Astrocyte of the cerebellum (primary cell): ENCODE measurements at places on chromosomes 2 and 18.
A peak's percentile ranks its signal among the peaks of the same experiment; 100 is the strongest.

DNA sequence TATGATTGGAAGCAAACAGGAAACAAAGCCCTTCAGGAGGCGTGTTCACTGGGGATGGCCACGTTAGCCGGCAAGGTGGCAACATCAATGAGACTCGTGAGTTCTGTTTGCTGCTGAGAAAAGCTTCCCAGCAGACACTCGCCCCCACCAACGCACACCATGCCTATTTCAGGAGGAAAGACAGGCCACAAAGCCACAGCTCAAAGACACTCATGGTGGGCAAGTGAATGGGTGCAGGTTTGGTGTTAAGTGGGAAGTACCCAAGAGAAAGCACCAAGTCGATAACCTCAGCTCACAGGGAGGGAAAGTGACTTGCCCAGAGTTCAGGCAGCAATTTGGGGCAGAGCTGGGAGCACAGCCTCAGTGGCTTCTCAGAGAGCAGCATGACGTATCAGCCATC lies 10.5 kb upstream of the MTERF4 start:
- no peak for DNase-seq

DNA sequence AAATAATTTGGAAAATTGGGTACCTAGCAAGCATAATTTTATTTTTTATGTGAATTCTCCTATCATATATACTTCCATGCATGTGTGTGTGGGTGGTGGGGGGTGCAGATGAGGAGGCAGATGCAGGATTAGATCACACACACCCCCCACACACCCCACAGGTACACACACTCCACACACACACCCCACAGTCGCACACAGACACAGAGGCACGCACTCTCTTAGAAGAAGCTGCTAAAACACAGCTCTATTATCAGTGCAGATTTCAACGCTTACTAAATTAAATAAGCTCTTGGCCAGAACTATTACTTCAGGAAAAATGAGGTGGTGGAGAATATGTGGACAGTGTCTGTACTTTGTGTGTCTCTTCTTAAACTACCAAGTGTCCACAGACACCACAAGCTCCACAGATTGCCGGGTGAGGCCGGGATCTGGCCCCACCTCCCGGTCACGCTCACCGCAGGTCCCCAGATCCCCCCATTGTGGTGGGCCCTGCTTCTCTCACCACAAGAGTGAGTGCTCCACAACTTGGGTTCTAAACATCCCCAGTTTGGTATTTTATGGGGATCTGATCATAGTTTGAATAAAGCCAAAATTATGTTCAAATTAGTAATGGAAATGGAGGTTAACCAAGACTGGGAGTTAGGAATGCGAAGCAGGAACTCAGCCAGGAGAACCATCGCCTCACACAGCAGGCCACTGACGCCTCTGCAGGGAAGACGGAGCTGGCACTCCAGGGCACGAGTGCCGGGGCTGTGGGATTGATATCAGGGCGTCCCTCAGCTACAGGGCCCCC lies 102.1 kb downstream of the PXDN start:
- peak; percentile 90 for DNase-seq

- DNase-seq: no peak
Observed at GRCh38 chr2:234951664-234952269, at the start of gene SH3BP4. Gene SH3BP4, plus strand, starts transcription at chr2:234952017. Its CDS starts 82,986 bp downstream, at chr2:235035003.

DNA sequence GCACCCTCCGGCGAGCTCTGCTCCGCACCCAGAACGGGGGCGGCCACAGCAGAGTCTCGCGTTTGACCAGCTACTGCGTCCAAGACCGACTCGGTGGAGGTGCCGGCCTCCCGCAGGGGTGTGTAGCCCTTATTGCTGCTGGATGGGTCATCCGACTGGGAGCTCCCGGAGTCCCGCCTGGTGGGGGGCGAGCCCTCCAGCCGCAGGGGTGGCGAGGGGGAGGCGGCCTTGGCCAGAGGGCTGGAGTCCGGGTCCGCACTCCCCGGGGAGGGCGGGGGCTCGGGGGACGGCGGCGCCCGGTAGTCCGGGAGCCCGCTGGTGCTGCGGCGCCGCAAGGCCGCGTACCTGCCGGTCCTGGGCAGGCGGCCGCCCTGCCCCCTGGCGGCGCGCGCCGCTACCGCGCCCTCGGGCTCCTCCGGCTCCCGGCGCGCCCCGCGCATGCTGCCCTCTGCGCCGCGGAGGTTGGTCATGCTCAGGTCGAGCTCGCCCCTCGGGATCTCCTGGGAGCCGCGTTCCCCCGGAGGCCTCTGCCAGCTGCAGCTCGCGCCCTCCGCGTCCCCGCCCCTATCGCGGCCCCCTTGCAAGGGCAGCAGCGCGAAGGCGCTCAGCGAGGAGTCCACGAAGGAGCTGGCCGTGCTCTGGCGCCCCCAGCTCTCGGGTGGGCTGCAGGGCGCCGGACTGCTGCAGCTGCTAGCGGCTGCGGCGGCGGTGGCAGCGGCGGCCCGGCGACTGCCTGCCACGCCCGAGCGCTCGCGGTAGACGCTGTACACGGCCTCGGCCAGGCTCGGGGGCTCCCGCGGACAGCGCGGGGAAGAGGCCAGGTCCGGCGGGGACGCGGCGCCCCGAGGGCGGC lies 4.8 kb downstream of the TMEM200C start:
- no peak for DNase-seq

DNA sequence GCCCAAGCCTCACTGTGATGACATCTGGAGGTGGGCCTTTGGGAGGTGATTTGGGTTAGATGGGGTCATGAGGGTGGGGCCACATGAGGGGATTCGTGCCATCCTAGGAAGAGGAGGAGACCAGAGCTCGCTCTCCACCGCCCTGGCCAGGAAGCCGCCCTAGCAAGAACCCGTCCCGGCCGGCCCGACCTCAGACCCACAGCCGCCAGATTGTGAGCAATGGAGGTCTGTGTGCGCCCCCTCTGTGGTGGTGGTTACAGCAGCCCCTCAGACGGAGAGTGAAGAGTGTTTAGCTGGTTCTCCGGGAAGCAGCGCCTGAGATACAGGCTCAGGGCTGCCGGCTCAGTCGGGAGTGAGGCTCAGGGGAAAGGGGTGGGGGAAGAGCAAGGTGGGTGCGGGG lies 83.3 kb downstream of the RTP5 start:
- DNase-seq: no peak

- no peak for DNase-seq
Observed at GRCh38 chr2:237643582-237644380, 16.4 kb downstream of the LRRFIP1 start.

- peak; percentile 41 for DNase-seq
Observed at GRCh38 chr2:67649331-67650261, 252.5 kb downstream of the ETAA1 start.

- no peak for DNase-seq
Observed at GRCh38 chr18:8681196-8681595, 24.2 kb upstream of the MTCL1 start.

GRCh38 chr2:101610750-101611315 lies 86.7 kb upstream of the MAP4K4 start:
- DNase-seq: no peak

DNA sequence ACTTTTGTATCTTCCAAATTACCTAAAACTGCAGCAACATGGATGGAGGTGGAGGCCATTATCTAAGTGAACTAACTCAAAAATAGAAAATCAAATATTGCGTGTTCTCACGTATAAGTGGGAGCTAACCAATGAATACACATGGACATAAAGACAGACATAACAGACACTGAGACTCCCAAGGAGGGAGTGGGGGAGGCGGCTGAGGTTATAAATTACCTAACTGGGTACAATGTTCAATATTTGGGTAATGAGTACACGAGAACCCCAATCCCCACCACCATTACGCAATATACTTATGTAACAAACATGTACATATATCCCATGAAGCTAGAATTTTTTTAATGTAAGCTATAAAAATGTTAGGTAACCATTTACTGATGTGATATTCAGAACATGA lies 119.8 kb downstream of the RTTN start:
- DNase-seq: no peak

- DNase-seq: peak; percentile 85
Observed at GRCh38 chr2:191691016-191691735, 13.2 kb downstream of the NABP1 start.

DNA sequence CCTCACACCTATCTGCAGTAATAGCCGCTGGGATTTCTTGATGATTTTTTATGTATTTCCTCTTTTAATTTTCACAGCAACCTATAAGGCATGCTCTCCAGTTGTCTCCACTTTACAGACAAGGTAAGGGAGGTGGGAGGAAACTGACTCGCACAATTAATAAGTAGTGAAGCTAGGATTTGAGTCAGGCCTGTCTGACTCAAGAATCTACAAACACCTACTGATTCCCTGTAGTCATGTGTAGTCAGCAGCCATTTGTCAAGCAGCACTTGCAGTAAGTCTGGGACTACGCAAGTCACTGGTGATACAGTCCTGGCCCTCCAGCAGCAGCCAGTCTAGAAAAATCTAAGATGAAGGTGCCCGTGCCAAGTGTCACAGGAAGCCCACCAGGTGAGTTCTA lies 193.6 kb upstream of the PKDCC start:
- no peak for DNase-seq

DNA sequence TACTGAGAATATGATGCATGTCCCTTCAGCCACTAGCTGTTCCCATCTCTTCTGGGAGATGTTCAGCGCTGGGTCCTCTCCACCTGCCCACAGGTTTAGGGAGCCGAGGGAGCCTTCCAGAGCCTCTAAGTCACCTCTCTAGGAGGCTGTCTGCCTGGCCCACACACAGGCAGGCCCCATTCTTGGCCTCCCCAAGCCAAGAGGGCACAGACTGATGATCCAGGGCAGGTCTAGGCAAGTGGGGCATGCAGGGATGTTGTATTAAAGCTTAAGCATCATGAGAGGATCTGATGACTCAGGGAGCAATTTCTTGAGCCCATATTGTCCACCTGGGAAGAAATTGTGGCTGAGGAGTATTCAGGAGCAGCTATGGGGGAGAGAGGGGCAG lies 19.9 kb downstream of the TMSB10 start:
- DNase-seq: no peak

DNA sequence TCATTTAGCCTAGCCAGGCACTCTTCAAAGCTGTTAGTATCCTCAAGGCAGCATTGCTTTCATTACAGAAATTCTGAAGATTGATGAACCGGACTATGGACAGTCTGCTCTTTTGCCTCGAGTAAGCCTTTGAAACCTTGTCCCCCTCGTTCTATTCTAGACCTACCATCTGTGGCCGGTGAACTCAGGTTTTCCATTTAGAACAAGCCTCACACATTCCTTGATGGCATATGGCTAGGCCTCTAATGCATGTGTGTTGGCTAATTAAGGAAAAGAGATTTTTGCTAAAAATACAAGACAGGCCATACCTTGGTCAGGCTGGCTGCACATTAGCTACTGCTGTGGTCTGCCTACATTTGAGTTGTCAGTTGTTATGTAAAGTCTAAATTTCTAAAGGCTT lies 111.8 kb downstream of the CERS6 start:
- DNase-seq: no peak
